ENCODE measurements at places on chromosomes 3 and 15.
A peak's percentile ranks its signal among the peaks of the same experiment; 100 is the strongest.

DNA sequence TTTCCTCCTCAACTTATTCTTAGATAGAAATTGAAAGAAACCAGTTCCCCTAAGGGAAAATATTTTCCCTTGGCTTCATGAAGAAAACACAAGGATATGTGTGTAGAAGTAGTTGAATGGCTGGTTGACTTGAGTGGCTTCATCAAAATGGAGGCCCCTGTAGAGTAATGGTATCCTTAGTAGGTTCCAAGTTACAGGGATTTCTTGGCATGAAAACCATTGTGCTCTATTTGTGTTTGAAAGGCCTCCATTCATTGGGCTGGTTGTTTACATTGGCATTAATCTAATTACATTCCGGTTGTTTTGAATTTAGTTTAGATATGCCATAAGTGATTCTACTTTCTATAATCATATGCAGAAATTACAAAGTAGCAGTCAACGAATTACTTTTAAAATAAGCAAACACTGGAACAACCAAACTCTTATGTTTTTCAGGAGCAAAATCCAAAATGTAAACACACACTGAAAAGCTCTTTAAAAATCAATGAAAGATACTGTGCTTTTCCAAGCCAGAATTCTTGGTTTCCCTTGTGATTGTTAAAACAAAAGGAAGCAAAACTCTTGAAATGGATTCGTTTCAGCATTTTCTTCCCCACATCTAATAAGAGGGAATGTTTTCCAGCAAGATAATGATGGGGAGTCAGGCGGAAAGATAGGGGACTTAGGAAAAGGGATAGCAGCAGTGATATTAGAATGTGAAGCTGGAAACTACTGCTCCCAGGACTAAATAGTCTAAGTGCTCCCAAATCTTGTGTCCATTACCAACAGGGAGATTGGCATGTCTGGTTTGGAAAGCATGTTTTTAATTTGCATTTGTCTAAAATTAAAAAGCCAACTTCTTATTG, 77.0 kb downstream of the EPHA3 start:
- DNase-seq: no peak

DNA sequence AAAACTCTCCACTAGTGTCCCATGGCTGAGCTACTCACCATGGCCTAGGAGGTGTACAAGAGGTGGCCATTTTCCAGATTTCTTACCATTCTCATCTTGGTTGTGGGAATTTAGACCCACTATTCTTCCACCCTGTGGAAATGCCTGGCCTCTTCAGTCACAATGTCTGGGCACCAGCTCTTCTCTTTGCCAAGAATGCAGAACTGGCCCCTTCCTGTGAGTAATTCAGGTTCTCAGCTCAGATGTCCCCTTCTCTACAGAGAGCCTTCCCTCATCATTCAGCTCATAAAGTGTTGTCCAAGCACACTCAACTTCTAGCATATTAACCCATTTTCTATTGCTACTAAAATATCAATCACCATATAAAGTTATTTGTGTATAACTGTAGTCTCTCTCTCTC, 575.5 kb upstream of the KCNMB2 start:
- no peak for DNase-seq

DNA sequence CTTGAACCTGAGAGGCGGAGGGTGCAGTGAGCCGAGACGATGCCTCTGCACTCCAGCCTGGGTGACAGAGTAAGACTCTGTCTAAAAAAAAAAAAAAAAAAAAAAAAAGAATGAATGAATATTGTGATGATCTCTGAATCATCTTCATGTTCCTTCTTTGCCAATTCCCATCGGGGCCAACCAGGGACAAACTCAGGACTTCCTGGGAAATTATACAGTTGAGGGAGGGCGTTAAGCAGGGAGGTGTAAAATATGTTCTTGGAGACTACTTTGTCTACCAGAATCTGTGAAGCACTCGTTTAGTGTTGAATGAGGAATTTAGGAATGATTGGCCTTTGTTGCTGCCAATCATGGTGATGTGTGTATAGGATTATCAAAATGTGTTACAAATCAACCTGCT, 210.6 kb downstream of the PTPRG start:
- DNase-seq: no peak

GRCh38 chr15:63833021-63833696, 589 bp downstream of the HERC1 start:
- DNase-seq: no peak

DNA sequence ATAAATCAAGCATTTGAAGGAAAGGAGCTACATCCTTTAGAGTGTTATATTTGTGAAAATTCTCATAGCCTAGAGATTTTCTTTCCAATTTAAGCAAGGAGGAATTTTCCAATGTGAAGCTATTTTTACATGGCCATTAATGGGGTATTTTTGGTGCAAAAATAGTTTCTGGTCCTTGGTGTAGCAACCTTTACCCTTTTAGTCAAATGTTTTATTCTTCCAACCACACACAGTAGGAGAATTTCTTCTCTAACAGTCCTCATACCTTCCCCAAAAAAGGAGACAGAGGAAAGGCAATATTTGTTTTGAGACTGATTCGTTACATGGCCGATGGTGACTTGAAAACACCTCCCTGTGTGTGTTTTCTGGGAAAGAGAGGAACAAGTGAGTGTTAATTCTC, 261.2 kb downstream of the PTPRG start:
- DNase-seq: no peak

DNA sequence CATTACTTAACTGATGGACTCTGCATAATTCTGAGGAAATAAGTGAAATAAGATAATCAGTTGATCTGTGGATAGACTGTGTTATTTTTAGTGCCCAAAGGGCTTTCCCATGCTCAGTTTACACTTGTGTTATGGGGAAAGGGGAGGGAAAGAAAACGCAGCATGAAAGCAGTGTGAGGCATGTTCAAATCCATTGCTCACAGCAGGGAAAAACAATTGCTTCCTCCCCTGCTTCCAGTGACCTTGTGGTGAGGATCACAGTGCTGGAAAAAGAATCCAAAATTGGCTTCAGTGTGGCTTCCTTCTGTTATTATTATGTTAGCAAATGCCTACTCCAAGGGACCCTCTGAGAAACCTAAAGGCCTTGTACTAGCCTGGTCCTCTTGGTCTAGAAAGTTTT, 285.1 kb upstream of the CDIN1 start:
- DNase-seq: no peak

DNA sequence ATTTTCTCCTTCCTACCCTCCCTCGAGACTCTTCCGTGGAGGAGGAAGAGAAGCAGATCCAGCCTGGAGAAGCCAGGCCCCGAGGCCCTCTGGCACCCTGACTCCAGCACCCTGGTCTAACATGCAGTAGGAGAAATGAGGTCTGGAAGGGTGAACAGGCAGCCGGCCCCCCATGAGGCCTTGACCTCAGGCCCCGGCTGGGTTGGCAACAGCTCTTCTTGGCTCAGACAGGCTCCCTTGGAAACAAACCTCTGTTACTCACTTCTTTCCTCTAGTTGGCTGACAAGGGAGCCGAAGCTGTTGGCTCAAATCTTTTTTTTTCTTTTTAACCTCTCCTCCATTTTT, 73.4 kb downstream of the CPN2 start:
- no peak for DNase-seq

GRCh38 chr3:30161375-30161774, 445.0 kb upstream of the TGFBR2 start:
- no peak for DNase-seq

- DNase-seq: peak; percentile 31
These were observed 817 bp downstream of the CLK3 start for GRCh38 chr15:74616366-74616939.

DNA sequence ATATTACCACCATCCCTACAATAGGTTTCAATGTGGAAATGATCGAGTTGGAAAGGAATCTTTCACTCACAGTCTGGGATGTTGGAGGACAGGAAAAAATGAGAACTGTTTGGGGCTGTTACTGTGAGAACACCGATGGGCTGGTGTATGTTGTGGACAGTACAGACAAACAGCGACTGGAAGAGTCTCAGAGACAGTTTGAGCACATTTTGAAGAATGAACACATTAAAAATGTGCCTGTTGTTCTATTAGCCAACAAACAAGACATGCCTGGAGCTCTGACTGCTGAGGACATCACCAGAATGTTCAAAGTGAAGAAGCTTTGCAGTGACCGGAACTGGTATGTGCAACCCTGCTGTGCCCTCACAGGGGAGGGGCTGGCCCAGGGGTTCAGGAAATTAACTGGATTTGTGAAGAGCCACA, 510 bp downstream of the ARL14 start:
- DNase-seq: no peak

DNA sequence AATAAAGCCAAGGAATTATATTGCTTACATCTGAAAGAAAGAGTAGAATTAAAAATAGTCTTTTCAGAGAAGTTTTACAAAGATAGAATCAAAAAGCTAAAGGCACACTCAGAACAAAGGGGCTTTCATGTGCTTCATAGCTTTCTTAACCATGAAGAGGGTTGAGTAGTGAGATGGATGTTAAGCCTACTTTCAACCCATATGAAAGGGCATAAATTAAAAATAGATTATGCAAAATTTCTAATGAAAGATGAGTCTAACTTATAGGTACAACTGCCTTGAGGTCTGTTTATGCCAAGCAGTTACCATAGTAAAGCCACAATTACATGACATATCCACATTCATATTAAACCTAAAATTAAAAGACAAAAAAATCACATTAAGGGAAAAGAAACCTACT, 223.3 kb upstream of the ARHGEF26 start:
- DNase-seq: no peak
